ENCODE measurements at places on chromosomes 5 and 9.

DNA sequence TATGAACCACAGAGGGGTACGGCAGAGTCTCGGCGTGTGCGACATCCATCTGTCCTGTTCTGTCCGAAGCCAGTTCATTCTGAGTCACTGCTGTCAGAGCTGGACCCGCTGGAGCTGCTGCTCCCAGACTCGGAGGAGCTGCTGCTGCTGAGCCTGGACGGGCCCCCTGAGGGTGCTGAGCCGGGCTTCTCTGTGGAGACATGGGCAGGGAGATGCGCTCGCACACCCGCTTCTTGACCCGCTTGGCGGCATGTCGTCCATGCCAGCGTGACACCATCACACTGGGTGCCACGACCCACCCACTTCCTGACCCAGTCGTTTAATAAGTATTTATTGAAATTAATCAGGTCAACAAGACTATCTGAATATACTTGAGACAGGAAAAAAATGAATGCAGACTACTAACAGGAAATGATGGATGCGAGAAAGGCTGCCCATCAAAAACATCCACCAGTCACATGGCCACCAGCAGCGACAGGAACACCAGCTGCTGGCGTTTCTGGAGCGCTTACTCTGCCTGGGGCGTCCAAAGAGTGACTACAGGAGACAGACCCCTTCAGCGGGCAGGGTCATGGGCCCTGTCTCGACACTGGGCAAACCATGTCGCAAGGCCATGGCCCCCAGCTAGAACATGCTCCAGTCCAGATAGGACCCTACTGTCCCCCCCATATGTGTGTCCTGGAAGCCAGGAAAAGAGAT lies 8.4 kb downstream of the BRD3OS start:
- DNase-seq = no peak

- no peak for DNase-seq
Measured at GRCh38 chr5:75847561-75848021, 130.4 kb upstream of the POC5 start.

DNA sequence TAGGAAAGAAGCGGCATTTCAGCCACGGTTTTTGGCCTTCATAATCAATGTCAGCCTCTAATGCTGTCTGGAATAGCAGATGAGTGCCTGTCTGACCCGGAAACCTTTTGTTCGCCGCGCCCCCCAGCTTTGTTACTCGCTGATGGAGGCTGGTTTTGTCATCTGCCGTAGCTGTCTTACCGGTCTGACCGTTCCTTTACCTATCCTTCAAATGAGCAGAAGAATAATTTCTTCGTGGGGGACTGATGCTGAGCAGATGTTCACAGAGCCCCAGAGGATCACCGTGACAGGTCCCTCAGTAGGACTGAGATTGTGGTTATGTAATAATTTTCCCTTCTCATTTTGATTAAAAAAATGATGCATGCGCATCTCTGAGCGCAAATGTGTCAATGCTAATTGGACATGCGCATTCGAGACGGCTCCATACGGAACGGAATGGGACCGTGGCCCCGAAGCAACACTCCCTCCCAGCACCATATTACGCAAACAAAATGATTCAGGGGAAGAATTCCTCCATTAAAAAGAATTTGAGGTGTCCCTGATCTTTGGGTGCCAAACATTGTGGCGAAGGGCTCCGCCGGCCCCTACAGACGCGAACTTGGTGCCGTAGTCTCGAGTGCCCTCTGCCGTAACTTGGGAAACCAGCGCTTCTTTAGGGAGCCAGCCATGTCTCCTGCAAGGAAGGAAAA lies 27.6 kb downstream of the TLX3 start:
- DNase-seq = peak; percentile 74

- no peak for DNase-seq
Measured at GRCh38 chr9:123868002-123868401, 61.9 kb downstream of the DENND1A start.

GRCh38 chr5:75457691-75458090 lies 53.7 kb downstream of the CERT1 start:
- no peak for DNase-seq

GRCh38 chr9:33289496-33289895 lies 820 bp upstream of the NFX1 start:
- peak; percentile 12 for DNase-seq

- DNase-seq = no peak
Measured at GRCh38 chr5:120152472-120152871, 311.6 kb upstream of the PRR16 start.

DNA sequence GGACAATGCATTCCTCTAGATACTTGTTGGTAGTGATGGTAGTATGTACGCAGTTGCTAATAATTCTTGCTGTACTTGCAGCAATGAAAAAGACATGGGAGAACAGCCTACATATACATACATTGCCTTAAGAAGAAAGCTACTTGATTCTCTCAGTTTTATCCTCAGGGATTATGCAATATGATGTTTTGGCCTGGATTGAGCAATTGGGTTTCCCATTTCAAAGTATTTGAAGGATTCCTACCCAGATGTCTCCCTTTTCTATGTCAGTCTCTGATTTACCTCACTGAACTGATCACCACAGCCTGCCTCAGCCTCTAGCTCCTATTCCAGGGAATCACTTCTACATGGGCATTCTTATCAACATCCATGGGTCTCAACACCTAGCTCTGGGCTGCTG lies 210.1 kb upstream of the CDH10 start:
- DNase-seq = no peak

DNA sequence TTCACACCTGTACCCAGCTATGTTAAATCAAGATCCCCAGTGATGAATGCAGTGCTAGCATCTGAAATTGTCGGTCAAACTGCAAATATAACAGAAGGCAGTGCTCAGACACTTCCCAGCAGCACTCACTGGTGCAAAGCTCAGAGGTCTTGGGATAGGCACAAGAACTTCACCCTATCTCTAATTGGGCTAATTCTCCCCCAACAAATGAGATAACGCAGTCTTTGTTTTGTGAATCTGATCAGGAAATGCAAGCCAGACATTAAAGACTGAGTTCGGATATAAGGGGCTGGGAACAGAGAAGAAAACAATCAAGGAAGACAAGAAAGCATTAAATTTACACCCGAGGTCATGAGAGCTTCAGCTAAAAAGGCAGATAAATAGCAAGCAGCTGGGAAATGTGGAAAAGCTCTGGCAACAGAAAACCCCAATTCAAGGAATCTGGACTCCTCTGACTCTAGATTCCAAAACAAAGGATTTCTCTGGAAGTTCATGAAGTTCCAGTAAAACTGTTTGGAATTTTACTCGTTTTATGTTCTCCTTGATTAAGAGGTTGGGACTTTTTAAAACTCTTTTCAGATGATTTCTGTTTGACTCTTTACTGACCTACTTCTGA lies 65.1 kb downstream of the GNA14 start:
- no peak for DNase-seq

DNA sequence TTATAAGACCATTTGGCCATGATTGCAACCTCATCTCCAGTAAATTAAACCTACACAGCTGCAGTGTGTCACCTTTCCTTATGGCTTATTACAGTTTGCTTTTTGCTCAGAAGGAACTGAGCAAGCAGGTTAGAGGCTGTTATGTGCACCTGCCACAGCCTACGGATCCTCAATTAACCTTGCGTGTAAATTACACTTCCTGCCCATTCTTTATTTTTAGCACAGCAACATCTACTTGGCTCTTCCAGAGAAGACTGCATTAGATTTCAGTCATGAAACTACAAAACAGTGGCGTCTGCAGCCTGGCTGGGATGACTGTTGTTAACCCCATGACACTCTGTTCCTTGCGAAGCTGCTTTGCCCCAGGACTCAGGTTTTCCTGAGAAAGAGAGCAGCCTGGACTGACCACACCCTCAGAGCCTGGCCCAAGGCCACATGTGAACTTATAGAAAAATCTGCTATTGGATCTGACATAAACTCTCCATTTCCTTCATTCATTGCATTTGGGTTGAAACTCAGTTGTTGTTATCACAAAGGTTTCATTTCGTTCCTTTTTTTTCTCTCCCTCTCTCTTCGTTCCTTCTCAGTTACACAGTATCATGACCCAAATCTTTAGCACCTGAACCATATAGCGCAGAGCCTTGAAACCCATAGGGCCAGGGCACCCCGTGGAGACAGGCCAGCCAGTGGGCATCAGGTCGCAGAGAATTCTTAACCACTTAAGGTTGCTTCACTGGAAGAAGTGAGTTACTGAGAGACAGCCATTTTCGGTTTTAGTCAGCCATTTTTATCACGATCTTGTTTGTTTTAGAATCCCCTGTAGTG lies 138.6 kb downstream of the PALM2AKAP2 start:
- DNase-seq = no peak

GRCh38 chr5:158873104-158873503 lies 226.6 kb downstream of the EBF1 start:
- no peak for DNase-seq

DNA sequence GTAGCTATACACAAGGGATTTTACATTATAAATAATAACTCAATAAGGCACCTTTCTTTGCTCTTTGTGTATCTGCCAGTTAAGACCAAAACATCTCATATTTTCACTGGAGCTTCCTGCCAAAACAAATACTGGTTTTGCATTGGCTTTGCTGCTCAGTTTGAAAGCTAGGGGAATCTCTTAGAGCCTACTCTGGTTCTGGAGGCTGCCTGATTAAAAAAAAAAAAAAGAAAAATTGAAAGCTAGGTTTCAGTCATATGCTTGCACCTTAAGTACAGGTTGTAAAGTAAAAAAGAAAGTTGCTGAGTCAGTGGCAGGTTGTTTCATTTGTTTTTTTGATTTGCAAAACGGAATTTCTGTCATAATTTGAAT lies 2.3 kb downstream of the DENND4C start:
- DNase-seq = no peak

DNA sequence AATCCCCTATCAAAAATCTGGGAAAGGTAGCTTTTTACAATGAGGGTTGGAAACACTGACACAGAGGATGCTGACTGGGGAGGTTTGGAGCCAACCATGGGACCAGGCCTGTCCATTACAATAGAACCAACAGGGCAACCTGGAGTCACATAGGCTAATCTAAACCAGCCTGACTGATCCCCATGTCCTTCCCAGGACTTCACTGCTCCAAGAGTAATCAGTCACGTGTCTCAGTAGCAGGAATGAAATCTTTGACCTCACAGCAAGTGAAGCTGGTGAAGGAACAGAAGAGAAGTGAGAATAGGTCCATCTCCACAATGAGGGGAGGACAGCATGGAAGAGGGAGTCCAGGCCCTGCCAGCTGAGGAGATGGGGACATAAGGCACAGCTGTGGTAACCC lies 16.0 kb upstream of the GLRX start:
- DNase-seq = no peak

DNA sequence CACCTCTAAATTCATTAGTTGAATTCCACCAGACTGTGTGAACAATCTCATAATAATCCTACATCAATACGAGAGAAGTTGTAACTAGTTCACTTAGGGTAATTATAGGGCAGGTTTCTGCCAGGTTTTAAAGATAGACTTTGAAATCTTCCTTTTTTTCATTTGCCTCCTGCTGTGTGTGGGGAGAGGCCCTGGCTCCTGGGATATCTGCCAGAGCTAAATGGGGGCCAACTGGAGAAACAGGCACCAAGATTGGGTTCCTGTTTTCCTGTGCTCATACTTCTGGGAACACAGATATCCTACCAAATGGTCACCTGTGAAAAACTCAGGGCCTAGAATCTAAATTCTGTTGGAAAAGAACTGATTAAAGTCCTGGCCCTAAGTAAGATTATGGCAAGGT lies 42.3 kb downstream of the SH3RF2 start:
- DNase-seq = no peak

DNA sequence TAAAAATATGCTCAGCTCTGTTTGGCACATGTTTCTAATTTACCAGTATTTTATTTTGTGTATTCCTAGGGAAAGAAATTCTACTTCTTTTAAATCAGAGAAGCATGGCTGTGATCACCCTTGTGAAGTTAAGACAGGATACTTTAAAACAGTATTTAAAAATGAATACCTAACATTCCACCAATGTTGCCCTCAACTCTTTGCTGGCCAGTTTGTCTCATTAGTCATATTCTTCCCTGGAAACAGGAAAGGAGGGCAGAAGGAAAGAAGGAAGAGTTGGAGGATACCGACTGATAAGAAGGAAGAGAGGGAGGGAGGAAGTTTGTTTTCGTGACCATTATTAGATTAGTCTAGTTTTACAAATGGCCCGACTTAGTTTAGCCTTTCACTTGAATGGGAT lies 137.4 kb downstream of the PLK2 start:
- no peak for DNase-seq

GRCh38 chr5:2112173-2113025 lies 229.7 kb upstream of the IRX4 start:
- DNase-seq = no peak

GRCh38 chr9:133342570-133342969 lies 5.4 kb downstream of the MED22 start:
- DNase-seq = peak; percentile 74

DNA sequence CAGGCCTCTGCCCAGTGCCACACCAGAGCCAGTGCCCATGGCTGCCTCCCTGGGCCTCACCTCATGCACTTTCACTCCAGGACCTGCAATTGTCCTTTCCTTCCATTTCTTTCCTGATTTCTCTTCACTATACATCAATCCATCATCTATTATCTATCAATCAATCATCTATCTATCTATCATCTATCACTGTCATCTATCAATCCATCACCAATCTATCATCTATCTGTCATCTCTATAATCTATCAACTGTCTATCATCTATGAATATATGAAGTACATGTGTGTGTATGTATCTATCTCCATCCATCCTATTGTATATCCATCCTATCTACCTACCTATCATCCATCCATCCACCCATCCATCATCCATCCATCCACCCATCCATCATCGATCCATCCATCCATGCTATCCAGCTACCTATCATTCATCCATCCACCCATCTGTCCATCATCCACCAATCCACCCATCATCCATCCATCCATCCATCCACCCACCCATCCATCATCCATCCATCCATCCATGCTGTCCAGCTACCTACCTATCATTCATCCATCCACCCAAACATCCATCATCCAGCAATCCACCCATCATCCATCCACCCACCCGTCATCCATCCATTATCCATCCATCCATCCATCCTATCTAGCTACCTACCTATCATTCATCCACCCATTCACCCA lies 26.9 kb downstream of the SLC6A3 start:
- no peak for DNase-seq

- DNase-seq = no peak
Measured at GRCh38 chr9:118268046-118268445, 563.8 kb downstream of the TLR4 start.

DNA sequence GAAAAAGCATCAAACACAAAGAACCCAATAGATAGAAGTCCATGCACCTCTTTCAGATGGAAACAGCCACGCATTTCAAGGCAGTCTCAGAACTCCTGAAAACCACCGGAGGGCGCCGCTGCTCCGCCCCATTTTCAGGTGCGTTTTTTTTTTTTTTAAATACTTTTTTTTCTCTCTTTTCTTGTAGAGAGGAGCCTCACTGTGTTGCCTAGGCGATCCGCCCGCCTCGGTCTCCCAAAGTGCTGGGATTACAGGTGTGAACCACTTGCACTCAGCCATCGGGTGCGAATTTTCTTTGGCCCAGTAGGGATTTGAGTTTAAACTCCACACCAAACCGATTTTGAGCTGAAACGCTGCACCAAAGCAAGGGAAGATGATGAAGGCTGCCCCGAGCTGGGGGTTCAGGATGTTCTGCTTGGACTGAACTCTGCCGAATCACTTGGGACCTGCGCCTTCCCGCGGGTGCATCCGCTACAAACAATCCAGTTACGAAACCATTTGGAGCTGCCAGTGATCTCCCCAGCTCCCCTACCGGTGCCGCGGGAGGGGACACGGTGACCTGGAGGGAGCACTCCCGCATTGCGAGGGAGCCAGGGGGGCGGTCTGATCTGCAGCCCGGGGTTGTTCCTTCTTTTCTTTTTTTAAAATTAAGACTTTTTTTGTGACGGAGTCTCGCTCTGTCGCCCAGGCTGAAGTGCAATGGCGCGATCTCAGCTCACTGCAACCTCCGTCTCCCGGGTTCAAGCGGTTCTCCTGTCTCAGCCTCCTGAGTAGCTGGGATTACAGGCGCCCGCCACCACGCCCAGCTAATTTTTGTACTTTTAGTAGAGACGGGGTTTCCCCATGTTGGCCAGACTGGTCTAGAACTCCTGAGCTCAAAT lies 1.4 kb downstream of the PTGR1 start:
- peak; percentile 53 for DNase-seq
